ENCODE measurements at places on chromosomes 3 and 15.

GRCh38 chr15:98433346-98433745 lies 215.0 kb upstream of the IGF1R start:
- DNase-seq, result no peak

DNA sequence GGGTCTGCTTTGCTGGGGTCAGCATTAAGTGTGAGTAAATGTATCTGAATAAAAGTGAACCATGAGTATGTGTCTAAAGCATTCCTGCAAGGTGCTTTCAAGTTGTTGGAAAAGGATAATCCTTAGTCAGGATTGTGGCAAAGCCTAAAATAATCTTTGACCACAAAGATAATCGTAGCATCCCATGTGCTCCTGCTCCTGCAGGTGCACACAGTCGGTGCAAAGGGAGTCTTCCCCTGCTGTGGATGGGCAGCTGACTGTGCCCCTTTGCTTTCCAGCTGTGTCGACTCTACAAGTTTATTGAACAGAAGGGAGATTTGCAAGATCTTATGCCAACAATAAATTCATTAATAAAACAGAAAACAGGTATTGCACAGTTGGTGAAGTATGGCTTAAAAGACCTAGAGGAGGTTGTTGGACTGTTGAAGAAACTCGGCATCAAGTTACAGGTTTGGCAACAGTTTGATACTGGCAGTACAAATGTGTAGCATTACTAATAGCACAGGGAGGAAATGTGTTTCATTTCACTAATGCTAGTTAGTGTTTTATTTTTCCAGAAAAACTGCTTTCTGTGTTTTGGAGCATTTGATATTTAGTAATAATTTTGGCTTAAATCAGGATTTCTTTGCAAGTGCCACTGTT lies 22.6 kb downstream of the SRP14 start:
- DNase-seq, result no peak

- no peak for DNase-seq
These were observed 156.4 kb downstream of the LRRC28 start for GRCh38 chr15:99407716-99408115.

GRCh38 chr15:99347574-99347973 lies 96.3 kb downstream of the LRRC28 start:
- DNase-seq, result no peak

- DNase-seq, result no peak
These were observed 30.5 kb upstream of the NR1I2 start for GRCh38 chr3:119751423-119751822.

DNA sequence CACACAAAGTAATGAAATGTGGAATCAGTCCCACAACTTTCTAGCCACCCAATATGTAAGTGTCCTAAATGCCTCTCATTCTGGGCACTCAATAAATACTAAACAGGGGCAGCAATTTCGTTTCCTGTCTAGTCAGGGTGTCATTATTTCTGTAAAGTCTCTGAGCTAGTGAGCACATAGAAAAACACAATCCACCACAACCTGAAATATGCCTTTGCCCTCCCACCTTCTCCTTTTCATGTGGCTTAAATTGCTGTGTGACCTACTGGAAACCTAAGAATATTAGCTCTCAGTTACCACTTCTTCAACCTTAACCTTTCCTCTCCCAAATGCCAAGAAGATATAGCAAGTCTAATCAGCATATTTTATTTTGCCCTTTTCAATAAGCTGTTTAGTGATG lies 456.3 kb upstream of the KCNMB2 start:
- DNase-seq, result no peak

DNA sequence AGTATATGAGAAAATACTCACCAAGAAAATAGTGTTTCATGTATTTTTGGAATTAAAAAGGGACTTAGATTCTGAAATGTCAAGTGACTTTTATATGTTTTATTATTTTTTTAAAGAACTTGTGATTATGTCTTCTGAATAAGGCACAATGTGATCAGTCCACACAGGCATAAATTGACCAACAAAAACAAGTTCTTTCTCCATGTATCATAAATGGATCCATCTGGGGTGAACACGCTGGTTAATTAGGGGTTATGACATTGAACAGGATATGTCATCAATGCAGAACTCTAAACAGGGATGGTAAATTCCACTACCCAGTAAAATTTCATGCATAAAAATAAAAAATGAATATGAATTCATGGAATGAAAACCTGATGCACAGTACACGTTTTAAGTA lies 31.3 kb upstream of the PIK3CA start:
- DNase-seq, result no peak

DNA sequence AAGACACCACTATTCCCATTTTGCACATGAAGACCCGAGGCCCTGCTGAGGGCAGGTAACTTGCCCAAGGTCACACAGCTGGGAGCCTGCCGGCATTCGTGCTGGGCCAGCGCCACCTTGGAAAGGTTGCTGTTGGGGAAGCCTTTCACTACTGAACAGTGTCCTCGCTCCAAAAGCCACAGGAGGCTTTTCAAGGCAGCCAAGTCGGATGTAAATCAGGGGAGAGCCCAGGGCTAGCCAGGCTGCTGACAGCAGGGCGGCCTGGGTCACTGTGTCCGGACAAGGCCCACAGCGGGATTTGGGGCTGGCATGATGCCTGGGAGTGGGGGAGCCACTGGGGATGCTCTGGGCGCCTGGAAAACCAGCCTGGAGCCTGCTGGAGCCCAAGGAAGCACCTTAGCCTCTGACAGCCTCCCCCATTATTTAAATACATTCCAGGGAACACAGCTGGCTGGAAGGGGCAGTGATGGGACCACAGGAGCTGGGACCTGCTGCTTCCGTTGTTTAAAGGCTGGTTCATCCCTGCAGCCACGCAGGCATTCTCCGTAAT lies 10.5 kb downstream of the SLC6A6 start:
- no peak for DNase-seq

DNA sequence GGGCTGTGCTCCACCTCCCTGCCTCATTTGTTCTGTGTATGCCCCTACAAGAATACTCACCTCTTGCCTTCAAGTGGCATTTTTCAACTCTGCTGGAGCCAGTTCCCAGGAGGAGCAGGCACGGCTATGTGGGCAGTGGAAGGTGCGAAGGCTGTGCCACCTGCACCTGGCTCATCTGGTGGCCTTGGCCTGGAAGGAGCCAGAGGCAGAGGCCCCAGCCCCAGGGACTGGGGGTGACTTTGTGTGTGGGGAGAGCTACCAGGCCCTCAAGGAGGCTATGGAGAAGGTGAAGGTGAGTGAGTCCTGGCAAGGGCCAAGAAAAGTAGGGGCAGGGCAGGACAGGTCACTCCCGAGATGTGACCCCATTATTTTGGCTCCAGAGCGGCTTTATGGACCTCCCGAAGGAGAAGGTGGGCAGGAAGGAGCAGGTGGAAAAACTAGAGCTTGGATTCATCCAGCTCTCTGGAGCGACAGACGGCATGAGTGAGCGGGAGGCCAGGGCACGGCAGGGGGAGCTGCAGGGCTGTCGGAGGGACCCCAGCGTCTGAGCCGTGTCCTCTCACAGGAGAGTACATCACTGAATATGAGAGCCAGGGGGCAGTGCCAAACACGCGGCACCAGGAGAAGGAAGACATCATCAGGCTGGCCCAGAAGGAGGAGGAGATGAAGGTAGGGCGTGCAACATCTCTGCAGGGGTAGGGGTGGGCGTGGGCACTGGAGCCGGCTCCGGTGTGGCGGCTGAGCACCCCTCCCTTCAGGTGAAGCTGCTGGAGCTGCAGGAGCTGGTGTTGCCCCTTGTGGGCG lies 57.3 kb upstream of the UBE2Q2 start:
- peak; percentile 42 for DNase-seq

DNA sequence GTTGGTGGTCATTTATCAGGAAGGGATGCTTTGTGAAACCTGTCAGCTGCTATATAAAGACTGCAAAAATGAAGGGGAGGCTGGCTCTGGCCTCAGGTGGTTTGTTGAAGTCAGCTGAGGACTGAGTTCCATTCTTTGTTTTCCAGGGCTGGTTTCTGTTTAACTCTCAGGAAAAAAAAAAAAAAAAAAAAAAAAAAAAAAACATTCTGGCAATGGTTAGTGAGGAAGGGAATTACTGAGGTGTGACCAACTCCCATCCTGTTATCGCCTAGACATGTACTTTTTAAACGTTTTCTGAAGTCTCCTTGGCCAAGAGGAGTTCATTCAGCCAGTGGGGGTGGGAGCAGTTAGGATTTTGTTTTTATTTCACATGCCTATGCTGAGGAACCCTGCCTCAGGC lies 316.3 kb downstream of the OXSM start:
- DNase-seq, result no peak

DNA sequence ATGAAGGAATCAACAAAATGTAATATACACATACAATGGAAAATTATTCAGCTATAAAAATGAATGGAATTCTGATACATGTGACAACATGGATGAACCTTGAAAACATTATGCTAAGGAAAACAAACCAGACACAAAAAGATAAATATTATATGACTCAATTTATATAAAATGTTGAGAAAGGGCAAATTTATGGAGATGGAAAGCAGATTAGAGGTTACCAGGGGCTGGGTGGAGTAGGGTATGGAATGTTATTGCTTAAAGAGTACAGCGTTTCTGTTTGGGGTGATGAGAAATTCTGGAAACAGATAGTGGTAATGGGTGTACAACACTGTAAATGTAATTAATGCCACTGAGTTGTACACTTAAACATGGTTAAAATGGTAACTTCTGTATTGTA lies 50.9 kb downstream of the EMC4 start:
- no peak for DNase-seq

GRCh38 chr15:70439304-70439877 lies 324.0 kb downstream of the UACA start:
- DNase-seq, result no peak

DNA sequence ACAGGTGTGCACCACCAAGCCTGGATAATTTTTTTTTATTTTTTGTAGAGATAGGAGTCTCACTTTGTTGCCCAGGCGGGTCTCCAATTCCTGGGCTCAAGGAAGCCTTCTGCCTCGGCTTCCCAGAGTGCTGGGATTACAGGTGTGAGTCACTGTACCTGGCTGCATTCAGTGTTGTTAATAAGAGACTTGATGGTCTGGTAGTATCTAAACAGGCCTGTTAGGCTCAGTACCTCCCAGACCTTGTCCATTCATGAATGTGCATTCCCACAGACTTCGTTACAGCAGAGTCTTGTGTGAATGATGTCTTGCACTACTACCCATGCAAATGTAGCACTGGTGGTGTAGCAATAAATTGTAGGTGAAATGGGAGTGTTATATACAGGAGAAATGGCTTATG lies 17.7 kb downstream of the CMTM8 start:
- DNase-seq, result no peak
